ENCODE measurements at places on chromosomes 5 and 9.

GRCh38 chr9:111349766-111350165 is 19.7 kb upstream of the OR2K2 start:
- DNase-seq, result no peak

GRCh38 chr9:124363326-124364096 is 51.7 kb downstream of the PSMB7 start:
- DNase-seq, result no peak

- DNase-seq, result no peak
Measured at GRCh38 chr9:91992461-91993041, 42.5 kb upstream of the ROR2 start.

- no peak for DNase-seq
Measured at GRCh38 chr5:165055476-165055875, 1550.1 kb downstream of the MAT2B start.

DNA sequence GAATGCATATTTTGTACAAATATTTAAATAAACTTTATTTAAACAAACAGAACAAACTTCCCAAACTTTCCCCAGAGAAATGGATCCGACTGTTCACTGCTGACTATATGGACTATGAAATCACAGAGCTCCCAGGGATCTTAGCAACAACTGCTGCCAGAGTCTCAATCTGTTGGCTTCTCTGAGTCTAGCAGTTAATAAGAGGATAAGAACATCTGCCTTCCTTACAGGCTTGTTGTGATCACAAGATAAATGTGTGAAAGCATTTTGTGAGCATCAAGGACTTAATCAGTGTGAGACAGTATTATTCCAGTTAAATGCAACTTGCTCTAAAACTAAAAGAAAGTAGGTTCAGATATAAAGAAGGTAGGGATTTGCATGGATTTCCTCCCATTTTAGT is 31.4 kb upstream of the MYOT start:
- no peak for DNase-seq

DNA sequence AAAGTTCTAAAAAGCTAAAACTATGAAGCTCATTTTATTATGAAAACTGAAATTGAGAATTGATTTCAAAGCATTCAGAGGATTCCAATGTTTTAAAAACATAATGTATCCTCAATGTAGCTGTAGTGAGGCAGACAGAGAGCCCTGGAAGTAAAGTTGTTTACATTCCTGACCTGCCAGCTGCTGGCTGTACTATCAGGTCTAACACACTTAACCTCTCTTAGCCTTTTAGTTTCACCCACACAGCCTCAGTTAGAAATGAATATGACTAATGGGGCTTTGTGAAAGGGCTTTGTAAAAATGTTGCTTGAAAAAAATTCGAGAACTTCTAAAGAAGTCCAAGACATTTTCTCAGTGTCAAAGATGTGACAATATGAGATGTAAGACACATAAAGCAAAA is 122.6 kb downstream of the FBXL17 start:
- DNase-seq, result no peak

DNA sequence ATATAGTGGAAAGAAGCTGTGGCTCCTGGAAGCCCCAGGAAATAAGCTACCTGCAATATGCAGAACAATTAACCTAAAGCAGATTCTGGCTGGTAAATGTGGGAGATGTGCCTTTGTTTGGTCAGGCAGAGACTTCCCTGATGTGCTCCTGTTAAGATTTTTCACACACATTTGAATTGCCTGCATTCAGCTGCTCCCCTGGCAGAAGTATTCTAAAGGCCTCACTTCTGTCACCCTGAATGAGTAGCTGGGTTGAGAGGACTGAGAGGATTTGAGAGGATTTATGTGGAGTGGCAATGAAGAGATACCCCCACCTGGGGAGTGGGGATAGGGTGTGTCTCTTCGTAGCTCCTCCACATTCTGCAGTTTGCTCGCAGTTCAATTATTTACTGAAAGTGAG is 130.5 kb downstream of the ST8SIA4 start:
- no peak for DNase-seq

DNA sequence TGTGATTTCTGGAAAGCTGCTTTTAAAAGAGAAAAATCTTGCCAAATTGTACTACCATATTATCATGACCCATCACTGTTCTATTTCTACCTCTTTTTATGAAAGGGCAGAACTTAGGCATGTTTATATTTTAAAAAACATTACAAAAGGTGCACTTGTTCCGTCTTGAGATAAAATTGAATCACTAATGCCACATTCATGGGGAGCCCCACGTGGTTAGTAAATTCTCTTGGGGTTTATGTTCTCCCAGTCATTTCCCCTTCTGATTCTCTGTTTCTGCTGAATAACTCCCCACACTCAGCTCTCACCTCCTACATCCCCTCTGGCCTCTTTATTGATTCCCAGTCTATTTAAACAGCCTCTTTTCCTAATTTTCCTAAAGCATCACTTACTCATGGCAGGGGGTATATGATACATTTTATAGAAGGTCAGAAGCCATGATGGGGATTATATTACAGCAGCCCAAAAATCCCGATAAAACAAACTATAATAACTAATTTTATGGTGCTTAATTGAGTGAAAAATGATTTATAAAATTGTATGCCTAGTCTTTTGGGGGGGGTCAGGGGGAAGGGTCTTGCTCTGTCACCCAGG is 19.7 kb upstream of the VLDLR start:
- no peak for DNase-seq

DNA sequence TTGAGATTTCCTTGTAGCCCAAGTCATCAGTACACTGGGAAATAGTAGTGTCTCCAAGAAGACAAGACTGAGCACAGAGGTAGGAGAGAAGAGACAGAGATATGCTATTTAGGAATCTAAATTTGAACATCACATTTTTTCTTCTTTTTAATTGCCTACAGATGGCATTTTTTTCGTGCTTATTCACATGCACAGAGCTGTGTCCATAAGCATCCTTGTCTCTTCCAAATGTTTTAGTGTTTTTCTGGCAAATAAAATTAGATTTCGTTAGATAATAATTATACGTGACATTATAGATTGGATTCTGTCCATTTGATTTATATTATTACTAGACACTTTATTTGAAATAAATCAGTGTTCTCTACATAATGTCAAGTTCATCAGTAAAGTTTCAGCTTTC is 80.9 kb downstream of the PRR16 start:
- DNase-seq, result no peak

GRCh38 chr9:132117694-132118093 is 38.0 kb upstream of the MED27 start:
- DNase-seq, result no peak

- no peak for DNase-seq
Measured at GRCh38 chr5:169808118-169808581, 171.1 kb downstream of the DOCK2 start.

DNA sequence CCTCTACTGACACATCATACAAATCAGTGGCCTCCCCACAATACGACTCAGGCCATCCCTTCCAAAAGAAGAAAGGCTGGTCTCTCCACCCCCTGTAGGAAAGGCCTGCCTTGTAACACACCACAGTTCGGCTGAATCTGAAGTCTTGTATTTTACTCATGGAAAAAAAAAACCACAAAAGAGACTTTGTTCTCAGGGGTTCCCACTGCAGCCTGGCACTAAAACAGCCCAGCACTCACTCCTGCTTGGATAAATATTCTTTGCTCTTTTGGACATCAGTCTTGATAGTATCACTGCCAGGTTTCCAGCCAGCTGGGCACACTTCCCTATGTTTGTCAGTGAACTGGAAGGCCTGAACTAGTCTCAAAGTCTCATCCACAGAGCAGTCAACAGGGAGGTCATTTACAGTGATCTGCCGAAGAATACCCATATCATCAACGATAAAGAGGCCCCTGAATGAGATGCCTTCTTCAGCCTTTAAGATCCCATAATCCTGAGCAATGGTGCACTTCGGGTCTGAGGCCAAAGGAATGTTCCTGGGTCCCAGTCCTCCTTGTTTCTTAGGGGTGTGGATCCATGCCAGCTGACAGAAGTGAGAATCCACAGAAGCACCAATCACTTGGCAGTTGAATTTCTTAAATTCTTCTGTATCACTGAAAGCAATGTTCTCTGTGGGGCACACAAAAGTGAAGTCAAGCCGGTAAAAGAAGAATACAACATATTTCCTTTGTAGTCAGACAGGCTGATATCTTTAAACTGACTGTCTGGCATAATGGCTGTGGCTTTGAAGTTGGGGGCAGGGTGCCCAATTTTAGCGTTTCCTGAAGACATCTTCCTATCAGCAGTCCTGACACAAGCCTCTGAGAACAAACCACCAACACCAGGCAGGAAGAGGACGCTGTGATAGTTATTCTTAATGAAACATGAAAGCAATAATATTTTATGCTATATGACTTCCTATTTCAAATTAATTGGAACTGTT is 198.1 kb downstream of the LURAP1L start:
- no peak for DNase-seq

DNA sequence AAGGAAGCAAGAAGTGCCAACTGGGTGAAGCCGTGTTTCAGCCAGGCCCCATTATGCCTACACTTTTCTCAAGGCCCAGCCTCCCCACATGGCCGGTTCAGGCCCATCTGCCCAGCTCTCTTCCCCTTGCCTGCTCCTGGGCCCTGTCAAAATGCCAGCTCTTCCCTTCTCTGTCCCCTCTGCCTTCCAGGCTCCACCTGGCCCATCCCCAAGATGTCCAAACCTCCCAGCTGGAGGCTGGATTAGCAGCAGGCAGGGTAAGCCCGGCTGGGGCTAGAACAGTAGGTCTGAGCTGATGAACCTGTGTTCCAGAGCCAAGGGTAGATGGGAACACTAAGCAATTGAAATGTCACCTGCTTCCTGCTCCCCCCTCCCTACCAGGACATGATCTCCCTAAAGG is 64.1 kb upstream of the HSPA9 start:
- no peak for DNase-seq

GRCh38 chr5:61465066-61465465 is 133.0 kb downstream of the ZSWIM6 start:
- no peak for DNase-seq

- DNase-seq, result no peak
Measured at GRCh38 chr9:36187414-36187813, 3.3 kb upstream of the CLTA start.

DNA sequence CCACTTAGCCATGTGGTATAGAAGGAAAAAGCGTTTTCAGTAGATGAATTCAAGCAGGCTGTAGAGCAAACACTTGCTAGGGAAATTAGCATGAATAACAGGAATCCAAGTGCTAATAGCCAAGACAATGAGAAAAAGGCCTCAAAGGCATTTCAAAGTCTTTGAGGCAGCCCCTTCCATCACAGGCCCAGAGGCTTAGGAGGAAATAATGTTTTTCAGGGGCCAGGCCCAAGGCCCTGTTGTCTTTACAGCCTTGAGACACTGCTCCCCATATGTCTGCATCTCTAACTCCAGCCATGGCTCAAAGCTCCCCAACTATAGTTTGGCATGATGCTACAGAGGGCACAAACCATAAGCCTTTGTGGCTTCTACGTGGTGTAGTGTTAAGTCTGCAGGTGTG is 563.5 kb downstream of the TAF11L14 start:
- no peak for DNase-seq

GRCh38 chr5:109823597-109823996 is 133.9 kb downstream of the MAN2A1 start:
- no peak for DNase-seq

- no peak for DNase-seq
Measured at GRCh38 chr5:122741681-122742080, 33.2 kb upstream of the SNX2 start.

DNA sequence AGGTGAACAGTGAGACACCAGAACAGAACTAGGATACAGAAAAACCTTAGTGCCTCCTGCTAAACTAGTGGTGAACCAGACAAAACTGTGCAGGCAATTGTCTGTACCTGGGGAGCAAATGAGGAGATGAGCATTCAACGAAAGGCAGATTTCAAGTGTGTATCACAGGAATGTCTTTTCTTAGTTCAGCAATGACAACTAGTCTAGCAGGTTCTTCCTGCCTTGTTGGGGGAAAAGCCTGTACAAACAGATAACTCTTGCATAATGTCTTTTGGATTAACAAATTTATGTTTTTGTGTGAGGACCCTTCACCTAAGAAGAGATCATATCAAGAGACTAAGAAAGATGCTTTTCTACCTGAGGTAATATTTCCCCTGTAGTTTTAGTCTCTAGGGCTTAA is 21.8 kb upstream of the DENND4C start:
- DNase-seq, result no peak
